ENCODE measurements at places on chromosomes 11 and 22.

- peak; percentile 69 for DNase-seq
Measured at GRCh38 chr22:43945632-43946383, 9.4 kb upstream of the SAMM50 start.

- no peak for DNase-seq
Measured at GRCh38 chr11:8871962-8872361, 39.0 kb upstream of the AKIP1 start.

DNA sequence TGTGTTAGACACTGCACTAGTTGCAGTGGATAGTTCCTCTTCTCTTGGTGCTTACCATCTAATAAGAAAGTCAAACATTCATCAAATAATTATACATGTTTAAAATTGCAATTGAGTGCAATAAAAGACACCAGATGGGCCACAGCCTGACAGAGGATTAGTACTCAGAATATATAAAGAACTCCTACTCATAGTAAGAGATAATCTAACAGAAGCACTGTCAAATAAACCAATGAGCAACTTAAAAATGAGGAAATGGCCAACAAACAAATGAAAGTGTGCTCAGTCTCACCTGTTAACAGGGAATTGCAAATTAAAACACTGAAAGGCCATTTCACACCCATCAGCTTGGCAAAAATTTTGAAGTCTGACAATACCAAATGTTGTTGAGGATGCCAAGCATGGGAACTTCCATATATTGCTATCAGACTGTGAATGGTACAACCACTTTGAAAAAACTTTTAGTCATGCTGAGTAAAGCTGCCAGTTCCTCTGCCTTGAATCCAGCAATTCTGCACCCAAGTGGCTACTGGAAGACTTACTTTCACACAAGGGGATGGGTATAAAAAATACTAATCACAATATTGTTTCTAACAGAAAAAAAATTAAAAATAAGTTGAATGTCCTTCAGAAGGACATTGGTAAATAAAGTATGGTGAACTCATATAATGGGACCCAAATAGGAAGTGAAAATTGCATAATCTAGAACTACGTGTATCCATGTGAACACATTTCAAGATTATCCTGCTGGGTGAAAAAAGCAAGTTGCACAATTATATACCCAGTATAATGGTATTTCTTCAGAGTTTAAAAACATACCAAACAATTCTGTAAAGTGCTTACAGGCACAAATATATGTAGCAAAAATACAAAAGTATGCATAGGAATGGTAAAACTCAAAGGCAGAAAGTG lies 41.4 kb upstream of the CREB3L1 start:
- no peak for DNase-seq

DNA sequence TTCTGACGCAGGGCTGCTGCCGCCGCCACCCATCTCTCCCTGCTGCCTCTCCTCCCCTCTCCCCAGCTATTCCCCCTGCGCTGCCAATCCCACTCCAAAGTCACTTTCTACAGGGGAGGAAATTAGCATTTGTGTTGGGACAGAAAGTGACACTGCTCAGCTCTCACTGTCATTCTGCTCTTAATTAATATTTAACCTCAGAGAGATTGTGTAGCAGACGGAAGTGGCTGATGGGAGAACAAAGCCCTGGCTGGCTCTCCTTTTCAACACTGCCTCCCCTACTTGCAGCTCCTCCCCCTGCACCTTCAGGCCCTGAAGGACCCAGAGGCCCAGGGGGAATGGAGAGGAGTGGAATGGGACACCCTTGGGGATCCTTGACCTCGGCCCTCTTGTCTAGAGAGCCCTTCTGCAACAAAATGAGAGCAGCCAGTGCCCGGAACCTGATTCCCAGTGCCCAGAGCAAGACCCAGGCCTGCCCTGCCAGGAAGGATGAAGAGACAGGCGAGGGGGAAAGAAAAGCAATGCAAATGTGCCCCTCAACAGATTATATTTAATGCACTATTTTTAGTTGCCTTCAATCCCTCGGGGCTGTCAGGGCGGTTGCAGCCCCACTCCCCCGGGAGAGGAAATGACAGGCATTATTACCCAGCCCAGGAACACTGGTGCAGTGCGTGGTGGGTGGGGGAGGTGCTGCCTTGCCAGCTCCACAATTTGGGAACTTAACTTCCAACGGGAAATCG lies 14.6 kb upstream of the NRGN start:
- DNase-seq = no peak

DNA sequence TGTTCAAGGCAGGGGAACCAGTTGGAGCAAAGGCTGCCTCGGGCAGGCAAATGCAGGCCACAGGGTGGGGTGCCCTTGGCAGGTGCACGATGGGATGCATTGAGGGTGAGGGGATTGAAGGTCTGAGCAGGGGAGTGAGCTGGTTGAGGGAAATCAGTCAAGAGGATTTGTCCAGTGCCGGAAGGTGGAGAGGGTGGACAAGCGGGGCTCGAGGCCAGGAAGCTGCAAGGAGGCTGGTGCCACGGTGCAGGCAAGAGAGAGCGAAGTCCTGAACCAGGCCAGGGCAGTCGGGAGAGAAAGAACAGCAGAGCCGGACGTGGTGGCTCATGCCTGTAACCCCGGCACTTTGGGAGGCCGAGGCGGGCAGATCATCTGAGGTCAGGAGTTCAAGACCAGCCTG lies 10.4 kb upstream of the MS4A10 start:
- no peak for DNase-seq

GRCh38 chr22:19143967-19144400 lies 467 bp downstream of the ESS2 start:
- no peak for DNase-seq

DNA sequence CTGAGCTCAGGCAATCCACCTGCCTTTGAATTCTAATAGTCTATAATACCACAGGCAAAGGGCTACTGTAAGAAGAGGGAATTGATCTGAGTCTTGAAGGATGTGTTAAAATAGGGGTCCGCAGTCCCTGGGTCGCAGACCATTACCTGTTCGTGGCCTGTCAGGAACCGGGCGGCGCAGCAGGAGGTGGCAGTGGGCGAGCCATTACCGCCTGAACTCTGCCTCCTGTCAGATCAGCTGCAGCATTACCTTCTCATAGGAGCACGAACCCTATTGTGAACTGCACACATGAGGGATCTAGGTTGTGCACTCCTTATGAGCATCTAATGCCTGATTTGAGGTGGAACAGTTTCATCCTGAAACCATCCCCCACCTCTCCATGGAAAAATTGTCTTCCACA lies 11.5 kb upstream of the TMEM123 start:
- DNase-seq = no peak

DNA sequence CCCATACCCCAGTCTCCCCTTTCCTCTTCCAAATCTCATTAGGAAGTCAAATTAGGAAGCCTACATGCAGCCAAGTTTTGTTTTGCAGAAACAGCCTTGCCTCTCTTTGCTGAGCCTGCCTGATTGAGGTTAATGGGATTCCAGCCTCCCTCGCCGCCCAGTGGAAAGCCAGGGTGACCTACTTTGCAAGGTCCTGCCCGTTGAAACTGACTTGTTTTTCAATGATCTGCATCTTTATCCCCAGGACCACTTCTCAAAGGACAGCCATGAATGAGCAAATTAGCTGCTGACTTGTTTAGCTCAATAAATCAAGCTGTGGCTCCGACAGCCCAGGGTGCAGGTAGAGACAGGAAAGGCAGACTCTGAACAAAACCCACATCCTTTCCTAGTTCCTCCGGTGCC lies 110.4 kb downstream of the RRAS2 start:
- no peak for DNase-seq

DNA sequence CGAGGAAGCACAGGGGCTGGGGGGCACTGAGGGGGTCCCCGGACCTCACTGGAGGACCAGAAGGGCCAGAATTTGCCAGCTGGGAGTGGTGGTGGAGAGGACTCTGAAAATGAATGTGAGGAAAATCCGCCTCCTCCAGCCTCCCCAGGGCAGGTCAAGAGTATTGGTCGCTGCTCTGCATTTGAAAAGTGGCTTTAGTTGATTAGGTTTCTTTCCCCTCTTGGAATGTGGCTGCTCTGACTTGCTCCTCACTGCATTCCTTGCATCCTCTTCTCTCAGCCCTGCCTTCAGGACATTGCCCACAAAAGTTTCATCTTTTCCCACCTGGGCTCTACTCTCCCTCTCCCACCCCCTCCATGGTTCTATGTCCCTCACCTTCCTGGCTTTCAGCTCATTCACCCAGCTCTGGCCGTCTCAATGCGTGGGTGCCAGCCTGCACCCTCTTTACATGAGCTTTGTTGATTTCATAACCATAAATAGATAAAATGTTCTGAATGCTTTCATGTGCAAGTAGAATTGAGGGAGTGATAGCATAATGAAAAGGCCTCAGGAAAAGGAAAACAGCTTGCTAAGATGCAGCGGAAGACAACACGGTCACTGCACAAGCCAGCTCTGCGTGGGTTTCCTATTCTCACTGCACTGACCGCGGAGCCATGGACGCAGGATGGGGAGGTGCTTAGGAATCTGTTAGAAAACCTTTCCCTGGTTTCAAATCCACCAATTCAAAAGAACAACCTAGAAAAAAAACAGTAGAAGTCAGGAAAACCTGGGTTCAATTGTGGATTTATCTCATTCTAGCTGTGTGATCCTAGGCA lies 6.5 kb upstream of the NPAS4 start:
- no peak for DNase-seq

- no peak for DNase-seq
Measured at GRCh38 chr11:8733852-8734251, 51.3 kb downstream of the RPL27A start.

DNA sequence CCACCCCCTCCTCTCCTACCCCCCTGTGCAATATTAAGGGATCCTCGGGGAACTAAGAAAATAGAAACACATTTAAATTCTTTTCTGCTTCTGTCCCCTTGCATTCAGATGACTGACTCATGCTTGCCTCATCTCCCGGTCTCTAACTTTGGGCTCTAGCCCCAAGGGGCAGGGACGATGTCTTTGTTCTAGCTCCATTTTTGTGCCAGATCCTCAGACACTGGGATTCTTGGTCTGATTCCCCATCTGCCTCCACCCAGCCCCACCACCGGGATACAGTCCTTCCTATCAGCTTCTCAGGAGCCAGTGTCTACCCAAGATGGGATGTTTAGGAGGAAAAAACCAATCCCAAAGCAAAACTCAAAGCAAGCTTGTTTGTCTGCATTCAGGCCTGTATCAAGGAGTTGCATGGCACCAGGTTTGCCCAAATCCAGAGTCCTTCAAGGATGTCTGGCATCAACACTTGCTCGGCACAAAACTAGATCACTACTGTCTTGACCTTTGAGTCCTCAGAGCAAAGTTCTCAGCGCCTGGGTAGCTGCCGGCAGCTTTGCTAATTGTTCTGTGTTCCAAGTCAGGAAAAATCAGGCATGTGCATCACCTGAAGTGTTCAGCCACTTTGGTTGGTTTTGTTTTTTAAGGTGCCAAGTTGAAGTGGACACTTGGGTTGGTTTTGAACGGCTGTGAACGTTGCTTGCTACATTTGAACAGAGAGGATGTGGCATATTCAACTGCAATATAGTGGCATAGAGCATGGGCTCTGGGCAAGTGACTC lies 212.8 kb downstream of the DSCAML1 start:
- peak; percentile 18 for DNase-seq

- no peak for DNase-seq
Measured at GRCh38 chr11:73728000-73728399, 32.9 kb downstream of the RAB6A start.

DNA sequence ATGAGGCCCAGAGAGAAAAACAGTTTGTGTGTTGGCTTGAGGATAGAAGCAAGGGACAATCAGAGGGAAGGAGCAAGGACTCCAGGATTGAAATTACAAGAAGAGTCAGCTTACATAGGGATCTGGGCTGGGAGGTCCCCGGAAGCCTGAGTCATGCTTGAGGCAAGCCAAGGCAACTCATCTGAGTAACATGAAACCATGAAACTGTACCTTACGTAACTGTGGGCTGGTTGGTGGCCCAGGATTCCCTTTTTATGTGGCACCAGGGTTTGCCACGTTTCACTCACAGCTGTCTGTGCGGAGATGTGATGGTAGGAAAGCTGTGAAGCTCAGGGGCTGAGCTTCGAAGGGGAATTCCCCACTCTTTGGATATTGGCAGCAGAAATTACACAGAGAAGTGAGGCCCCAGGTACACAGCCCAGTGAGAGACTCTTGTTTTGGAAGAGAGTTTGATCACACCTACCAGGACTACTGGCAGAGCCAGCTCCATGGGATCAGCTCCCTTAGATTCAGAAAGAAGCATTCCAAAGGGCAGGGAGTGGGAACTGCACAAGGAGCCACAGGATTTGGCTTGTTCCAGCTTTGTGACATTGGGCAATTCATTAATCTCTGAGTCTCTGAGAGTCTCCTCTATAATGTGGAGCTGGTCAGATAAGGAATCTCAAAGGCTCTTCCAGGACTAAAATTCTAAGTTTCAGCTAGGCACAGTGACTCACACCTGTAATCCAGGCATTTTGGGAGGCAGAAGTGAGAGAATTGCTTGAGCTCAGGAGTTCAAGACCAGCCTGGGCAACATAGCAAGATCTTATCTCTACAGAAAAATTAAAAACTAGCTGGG lies 7.8 kb downstream of the SLC5A1 start:
- peak; percentile 80 for DNase-seq

DNA sequence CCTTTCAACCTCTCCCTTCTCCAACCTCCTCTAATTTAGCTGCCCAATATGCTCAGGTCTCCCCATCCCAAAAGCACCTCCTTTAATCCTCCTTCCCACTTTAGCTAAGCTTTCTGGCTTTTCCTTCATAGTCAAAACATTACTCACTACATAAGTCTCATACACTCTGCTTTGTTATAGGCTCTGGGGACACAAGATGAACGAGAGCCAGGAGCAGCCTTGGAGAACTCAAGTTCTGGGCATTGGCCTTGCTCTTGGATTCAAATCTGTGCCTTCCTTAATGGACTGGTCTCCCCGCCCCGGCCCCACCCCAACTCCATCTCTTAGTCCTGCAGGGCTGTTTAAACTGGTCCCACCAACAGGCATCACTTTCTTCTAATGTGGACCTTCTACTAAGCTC lies 11.4 kb upstream of the HPX start:
- no peak for DNase-seq

- no peak for DNase-seq
Measured at GRCh38 chr11:16555956-16556355, 182.5 kb upstream of the C11orf58 start.

- DNase-seq = no peak
Measured at GRCh38 chr11:4881860-4882500, at the start of gene OR51T1. Gene OR51T1, plus strand, starts transcription at chr11:4881900. Its CDS starts 0 bp downstream, at chr11:4881900.

- DNase-seq = peak; percentile 51
Measured at GRCh38 chr22:35205961-35206360, 51.3 kb upstream of the HMGXB4 start.

DNA sequence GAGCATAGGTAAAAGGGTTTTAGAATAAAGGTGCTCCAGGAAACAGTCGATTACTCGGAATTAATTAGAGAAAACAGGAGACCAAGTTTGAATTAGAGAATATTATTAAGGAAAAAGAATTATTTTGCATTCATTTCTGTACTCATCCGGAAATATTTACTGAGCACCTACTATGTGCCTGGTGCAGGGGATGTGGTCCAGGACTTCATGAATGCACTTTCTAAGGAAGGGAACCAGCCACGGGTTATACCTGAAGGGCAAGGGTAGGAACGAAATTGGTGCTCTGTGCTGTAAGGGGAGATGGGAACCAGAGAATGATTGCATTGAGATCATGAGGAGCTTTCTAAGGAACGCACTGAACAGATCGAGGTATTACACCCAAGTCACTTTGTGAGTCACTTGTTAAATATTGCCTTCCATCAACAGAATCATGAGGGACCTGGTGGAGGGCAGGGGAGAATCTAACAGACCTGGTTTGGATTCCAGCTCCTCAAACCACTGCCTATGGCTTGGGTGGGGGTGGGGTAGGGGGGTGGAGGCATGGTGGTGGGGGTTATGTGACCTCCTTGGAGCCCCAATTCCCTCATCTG lies 40.9 kb downstream of the C11orf96 start:
- no peak for DNase-seq

- no peak for DNase-seq
Measured at GRCh38 chr11:46050662-46051061, 70.6 kb downstream of the PHF21A start.

GRCh38 chr22:43344520-43344787 lies 1.3 kb upstream of the SCUBE1 start:
- DNase-seq = no peak
